ENCODE measurements at places on chromosomes 5 and 9.

DNA sequence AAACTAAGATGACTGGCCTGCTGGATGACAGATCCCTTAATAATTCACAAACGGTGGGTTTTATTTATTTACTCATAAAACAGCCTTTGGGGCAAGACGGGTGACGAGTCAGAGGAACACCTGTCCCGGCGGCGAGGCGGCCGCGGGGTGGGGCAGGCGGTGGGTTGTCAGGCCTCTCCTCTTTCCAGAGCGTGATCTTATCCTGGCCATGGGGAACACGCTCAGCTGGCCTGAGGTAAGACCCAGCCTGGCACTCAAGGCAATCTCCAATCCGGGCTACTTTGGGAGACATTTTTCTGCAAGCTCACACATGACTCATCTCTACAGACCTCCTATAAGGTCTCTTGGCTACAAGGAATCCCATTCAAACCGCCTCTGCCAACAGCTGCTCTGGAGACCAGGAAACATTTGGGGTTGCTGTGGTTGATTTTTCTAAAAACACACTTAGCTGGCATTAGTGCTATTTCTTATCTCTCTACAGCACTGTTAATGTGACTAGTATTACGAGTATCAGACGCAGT is 6.3 kb downstream of the RAPGEF1 start:
- DNase-seq: peak; percentile 80

DNA sequence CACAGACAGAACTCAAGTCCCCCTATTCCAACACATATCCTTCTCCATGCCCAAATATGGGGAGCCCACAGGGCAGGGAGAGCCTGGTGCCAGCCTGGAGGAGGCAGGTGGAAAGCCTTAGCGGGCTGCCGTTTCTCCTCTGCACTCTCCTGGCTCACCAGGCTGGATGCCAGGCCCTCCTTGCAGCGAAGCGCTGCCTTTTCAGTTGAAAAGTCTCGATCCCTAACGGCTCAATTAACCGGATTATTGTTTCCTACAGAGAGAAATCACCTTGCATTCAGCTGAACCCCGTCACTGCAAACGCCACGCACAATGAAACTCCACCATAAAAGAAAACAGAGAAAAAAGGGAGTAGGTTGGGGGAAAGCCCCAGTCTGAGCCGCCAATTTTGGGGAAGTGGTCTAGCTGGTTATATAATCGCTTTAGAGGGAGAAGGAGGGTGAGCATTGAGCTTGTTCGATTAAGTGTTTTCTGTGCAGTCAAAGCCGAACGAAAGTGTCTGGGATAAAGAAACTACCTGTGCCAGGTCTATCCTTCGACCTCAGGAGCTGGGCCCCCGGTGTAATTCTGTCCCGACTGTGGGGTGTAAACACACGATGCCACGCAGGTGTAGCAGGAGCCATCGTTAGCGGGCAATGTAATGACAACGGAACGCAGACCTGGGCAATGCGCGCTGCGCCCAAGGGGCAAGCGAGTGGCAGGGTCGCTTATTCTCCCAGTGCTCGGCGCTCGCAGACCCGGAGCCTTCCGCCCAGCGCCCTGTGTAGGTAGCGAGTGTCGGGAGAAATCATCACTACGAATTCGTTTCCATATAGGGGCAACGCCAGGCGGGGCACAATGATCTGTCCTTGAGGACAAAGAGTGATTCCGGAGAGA is 3.8 kb downstream of the BARHL1 start:
- peak; percentile 64 for DNase-seq

GRCh38 chr9:81894891-81895290 is 33.3 kb upstream of the SPATA31D4 start:
- DNase-seq: no peak

DNA sequence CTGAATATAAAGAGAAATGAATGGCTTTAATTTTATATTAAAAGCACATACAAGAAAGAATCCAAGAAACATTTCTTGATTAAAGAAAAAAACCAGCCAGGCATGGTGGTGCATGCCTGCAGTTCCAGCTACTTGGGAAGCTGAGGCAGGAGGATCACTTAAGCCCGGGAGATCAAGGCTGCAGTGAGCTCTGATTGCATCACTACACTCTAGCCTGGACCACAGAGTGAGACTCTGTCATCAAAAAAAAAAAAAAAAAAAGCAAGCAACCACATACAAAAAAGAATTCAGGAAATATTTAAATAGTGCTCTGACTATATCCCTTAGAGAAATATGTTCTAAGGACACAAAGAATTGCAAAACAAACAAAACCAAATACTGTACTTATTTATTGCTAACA is 2.5 kb upstream of the PLAC8L1 start:
- DNase-seq: no peak

DNA sequence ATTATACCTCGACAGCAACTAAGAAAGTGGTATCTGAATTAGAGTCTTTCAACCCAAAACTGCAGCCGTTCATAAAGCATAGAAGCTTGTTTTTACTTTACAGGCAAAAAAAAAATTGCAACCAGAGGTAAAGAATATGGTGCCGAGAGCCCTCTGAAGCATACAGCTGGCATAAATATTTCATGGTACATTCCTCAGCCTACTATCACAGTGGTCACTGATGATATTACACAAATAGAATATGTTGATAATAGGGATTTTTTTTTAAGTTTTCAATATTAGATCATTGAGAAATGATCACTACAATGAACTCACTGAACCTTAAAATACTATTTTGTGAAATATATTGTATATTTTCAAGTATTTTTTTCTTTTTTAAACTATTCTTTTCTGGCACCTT is 6.2 kb upstream of the SMC2 start:
- DNase-seq: no peak

DNA sequence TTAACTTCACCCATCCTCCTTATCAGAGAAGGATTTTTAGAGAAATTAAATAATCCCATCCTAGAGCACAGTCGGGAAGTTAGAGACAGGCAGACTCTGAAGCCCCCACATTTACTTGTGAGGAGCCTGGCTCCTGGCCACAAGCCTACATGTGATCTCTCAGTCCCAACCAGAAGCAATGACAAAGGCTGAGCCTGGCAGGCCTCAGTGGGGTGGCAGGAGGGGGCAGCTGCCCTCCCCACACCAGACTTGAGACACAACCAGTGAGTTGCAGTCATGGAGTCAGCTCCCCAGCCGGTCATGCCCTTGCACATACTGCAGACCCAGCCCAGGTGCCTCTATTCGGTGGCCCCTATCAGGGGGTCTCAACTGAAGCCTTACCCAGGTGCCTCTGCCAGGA is 11.0 kb downstream of the NAIF1 start:
- no peak for DNase-seq

- DNase-seq: peak; percentile 23
Measured at GRCh38 chr5:134825212-134825611, 20.6 kb upstream of the C5orf24 start.

DNA sequence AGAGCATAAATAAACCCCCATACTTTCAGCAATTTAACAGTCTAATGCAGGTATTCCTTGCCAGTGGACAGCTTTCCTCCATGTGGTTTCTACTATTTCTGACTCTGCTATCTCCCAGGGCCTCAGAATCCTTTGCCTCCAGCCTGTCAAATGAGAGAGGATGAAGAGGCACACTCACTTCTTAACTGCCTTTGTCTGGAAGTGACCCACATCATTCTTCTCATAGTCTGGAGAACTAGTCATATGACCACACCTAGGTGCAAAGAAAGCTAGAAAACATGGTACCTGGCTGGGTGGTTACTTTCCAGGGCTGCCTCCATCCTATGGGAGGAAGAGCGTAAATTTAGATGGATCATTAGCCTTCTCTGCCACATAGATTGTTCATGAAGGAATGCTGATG is 22.5 kb downstream of the PALM2AKAP2 start:
- DNase-seq: no peak

DNA sequence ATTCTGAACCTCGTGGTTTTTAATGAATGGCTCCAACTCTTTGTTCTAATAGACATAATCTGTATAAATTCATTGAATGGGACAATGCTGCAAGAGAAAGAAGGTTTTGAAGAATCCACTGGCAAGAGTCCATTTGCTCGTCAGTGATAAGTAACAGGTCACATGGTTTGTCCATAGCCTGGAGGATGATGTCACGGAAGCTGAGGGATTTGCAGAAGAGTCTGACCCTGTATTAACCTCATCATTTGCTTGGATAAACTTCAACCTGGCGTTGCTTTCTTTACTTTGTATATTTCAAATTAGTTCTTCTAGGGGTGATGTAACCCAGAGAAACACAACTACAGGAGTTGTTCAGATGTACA is 197.4 kb downstream of the GAS1 start:
- DNase-seq: no peak

DNA sequence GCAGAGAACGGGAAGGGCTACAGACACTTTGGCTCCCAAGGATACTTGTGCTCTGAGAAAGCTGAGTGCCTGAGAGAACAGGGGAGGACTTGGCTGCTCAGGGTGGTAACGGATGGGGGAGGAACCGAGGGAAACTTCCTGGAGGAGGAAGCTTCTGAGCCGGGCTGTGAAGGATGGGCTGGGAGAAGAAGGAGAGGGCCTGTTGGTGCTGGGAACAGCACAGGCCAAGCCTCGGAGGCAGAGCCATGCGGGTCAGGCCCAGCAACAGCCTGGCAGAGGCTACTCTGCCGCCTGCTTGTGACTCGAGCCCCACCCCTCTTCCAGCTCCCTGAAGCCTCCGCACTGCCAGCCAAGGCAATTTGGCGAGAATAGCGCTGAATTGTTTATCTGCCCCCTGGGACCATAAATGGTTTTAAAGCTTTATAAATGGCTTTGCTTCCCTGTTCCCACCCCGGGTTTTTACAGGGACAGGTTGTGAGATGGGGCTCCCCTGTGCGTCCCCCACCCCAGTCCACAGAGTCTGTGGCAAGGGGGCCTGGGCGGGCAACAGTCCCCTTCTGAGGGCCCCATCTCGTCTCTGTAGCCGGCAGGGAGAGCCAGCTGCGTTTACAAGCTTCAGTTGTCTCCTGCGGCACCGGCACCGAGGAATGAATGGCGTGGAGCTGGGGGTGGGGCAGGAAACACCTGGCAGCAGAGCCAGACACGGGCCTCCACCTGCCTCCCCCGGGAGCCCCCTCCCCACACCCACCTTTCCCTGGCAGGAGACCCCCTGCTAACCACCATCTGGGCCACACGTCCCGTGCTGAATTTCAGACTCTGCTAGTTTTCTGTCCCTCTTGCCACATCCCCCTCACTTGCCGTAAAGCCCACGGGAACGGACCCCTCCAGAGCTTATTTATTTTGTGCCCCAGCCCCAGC is 24.4 kb downstream of the FAM163B start:
- no peak for DNase-seq

DNA sequence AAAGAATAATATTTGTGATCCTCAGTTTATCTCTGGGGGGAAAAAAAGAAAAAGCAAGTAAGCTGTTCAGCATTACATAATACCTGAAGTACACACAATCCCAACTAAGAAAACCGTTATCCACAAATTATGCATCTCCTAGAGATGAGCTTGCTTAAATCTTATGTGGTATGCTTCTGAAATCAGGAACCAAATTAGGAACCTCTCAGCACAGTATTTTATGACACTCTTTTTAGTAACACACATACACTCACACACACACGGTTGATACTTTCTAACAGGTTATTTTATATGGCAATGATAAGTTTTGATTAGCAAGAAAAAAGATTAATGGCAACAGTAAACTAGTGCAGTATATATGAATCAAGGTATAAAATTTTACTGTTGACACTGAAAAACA is 1.2 kb upstream of the ZNF510 start:
- DNase-seq: peak; percentile 13

DNA sequence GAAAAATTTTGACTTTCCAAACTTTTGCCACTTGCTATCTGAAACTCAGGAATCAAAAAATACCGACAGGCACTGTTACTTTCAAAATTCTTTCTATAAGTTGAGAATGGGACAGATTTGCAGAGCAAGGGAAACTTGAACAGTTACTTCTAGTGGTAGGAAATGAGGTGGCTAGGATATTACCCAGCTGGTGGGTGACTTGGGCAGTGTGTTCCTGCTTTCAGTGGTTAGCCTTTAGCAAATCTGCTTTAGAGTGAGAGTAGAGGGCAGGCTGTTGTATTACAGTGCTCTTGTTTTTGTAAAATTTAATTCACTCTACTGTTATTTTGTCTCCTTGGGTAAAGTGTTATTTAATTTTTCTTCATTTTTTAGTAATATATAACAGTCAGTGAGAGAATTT is 40.2 kb upstream of the ROPN1L start:
- peak; percentile 26 for DNase-seq

- DNase-seq: no peak
Measured at GRCh38 chr9:73168298-73168934, 16.8 kb downstream of the ANXA1 start.

DNA sequence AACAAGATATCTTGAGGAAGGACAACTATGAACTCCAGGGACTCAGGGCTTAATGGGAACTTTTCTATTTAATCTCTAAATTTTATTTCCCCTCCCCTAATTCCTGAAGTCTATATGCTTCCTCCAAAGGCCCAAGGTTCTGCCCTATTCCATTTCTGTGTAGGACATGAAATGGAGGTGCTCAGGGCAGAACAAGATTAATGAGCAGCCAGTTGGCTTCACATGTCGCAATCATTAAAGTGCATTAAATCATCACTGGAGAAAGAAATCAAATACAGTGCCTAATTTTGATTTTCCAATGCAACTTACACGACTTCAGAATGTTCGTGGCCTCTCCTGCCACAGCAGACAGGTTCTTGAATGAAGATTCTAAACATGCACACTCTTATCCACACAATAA is 862.1 kb downstream of the PTPRD start:
- no peak for DNase-seq

GRCh38 chr5:28344836-28345433 is 1306.5 kb upstream of the CDH9 start:
- DNase-seq: peak; percentile 28

DNA sequence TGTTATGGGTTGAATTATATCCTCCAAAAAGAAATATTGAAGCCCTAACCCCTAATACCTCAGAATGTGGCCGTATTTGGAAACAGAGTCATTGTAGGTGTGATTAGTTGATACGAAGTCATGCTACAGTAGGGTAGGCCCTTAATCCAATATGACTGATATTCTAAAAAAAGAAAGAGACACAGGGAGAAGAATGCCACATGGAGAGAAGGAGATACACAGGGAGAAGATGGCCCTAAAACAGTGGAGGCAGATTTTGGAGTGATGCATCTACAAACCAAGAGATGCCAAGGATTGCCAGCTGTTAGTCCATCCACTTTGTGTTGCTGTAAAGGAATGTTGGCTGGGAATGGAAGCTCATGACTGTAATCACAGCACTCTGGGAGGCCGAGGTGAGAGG is 21.3 kb downstream of the ARRDC3 start:
- DNase-seq: no peak
